ENCODE measurements at places on chromosomes 2 and 18. TPM values are rescaled to one million over a fixed set of nuclear protein-coding genes. Genes with fewer than 3 reads are reported as not detected.

DNA sequence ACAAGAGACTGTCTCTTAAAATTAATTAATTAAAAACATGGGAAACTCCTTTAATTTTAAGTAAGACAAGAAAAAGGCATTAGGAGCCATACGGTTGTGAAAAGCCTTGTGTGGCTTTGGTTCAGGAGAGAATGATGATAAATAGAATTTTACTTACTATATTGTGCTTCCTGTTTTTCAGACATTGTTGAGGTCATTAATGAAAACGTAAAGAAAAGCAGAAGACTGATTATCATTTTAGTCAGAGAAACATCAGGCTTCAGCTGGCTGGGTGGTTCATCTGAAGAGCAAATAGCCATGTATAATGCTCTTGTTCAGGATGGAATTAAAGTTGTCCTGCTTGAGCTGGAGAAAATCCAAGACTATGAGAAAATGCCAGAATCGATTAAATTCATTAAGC, 10.7 kb upstream of the IL1RL2 start:
- no peak for DNase-seq

- DNase-seq: no peak
Measured at GRCh38 chr2:103003750-103004260, 242.0 kb downstream of the TMEM182 start.

Gene SDC1
- 2.3 TPM for total RNA-seq

DNA sequence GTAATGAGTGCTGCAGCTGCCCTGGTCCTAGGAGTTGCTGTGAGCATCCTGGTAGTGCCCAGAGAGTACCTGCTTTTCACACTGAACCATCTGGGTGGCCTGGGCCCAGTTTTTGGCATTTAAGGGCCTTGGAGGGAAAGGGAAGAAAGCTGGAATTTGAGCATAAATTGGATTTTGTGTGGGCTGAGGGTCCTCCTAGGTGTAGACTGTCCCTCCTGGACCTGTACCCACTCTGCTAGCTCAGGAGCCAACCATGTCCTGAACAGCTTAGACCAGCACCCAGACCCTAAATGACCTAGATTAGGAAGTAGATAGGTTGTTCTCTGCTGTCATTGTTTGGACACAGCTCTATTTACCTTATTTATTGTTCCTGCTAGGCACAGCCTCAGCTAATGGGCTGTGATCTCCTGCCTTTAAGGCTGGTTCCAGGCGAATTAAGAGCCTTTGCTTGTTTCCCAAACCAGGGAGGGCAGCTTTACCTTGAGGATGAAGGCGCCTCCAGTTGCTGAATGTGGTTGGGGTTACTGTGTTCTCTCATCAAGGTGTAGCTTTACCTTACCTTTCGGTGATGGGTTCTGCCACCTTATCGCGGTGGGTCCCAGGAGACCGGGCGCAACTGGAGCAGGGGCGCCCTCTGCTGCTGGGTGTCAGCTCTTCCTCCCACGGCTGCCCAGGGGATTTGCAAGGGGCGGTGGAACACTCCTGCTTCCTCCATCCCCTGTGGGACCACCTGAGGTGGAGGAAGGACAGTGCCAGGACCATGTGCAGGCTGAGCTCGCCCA, 34.4 kb downstream of the ITGA6 start:
- no peak for DNase-seq

Gene DSC3
- 0.22 TPM for total RNA-seq

DNA sequence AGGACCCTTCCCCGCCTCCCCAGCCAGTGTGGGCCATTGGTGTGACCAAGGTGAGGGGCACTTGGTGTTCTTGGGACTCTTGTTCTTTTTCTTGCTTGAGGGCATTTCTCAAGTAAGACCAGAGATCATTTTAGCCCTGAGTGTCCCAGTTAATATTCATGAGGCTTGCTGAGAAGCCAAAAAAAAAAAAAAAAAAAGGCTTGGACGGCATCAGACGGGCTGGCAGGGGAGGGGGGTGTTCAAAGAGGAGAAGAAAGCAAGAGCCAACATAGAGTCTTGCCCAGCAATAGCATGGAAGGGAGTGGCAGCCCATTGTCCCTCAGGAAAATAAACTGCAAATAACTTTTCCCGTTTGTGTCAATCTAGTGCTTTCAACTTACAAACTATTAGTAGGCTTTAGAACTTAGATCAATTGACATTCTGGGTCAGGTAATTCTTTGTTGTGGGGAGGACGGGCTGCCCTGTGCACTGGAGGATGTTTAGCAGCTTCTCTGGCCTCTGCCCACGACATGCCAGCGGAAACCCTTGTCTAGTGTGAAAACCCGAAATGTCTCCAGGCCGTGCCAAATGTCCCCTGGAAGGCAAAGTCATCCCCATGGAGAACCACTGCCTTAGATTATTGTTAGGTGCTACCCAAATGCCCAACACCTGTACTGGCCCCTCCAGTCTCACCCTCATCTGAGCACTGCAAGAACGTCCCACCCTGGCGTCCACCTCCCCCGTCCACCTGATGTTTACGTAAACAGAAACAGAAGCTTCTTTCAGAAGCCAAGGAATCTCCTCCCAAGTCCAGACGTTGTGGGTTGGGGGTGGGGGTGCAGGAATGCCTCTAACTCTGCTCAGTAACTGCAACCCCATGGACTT, 163.4 kb downstream of the BCL2 start:
- DNase-seq: no peak

Gene PTPRN
- total RNA-seq: not detected

Gene ASXL2
- total RNA-seq: 36.6 TPM

GRCh38 chr2:44618251-44619023, 256.7 kb downstream of the CAMKMT start:
- DNase-seq: no peak

Gene FAM237A
- total RNA-seq: not detected

DNA sequence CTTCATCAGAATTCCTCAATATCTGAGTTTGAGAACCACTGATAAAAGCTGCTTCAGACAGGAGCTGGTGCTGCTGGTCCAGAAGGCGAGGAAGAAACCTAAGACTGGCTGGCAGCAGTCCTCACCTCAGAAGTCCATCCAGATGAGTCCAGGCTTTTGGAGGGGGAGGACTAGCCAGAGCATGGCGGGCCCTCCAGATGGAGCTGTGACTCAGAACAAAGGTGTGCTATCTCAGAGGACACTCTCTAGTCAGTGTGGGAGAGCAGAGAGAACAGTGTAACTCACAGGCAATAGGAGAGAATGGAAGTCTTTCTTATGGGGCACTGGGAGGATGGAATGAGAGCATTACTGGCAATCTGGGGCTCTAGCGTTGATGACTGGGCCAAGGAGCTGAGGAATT, 191.4 kb downstream of the NYAP2 start:
- no peak for DNase-seq

Gene UNC80
- total RNA-seq: not detected
